ENCODE measurements at places on chromosomes 12 and 14.

- DNase-seq, result no peak
These were observed 113.8 kb downstream of the BCL11B start for GRCh38 chr14:99158150-99158549.

GRCh38 chr12:5881666-5882065 lies 63.4 kb downstream of the ANO2 start:
- no peak for DNase-seq

DNA sequence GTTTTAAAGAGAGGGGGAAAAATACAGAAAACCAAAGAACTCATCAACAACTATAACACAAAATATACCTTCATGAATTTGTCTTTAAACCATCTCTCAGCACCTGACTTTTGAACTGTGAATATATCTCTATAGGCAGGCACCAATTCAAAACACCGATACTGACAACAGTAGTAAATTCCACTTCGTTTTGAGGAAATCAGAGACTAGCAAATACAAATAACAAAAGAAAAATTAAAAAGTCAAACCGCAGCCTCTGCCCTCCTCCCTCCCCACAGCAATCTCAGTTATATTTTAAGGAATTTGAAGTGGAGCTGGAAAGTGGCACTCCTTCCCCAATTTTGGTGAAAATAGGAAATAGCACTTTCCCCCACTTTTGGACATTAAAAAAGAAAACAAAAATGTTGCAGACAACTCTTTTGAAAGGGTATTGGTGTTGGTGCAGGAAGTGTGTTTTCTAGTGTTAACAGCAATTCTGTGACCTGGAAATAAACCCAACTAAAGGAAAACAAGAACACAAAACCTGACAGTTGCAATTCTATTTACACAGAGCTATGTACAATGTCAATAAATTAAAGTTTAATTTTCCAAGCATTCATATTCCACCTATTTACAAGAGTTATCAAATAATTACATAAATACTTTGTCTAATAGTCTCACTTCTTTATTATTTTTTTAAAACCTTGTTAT lies 13.5 kb downstream of the TBX3 start:
- DNase-seq, result no peak

GRCh38 chr12:91143206-91143605 lies 31.9 kb upstream of the LUM start:
- no peak for DNase-seq

DNA sequence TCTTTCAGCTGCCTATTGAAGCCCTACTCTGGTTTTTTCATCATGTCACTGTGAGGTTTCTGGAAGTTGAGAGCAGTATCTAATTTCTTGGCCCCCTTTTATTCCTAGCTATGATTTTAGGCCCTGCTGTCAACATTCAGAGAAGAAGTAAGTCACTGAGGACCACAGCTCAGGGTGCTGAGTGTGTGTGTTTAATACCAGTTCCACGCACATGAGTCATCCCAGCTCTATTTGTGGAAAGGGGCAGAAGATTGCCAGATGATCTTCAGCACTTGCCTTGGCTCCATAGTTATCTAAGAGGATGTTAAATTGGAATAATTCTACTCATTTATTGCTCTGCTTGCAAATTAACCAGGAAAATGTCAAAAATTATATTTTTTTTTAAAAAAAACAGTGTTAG lies 65.5 kb upstream of the SLC38A4 start:
- no peak for DNase-seq

DNA sequence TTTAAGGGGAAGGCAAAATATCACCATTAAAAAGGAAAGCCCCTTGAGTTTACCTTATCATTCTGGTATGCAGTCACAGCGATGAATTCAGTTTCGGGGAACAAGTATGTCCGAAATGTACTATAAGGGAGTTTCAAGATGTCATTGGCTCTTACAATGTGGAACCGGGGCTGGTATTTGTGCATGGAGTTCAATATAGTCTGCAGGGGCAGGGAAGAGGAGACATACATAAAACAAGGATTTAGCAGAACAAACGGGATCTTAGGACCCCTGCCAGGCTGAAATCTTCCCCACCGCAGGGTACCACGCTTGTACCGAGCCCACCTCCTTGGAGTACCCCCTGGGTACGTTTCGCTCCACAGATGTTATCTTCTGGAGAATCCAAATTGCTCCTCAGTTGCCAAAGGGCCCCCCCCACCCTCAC lies 4.5 kb downstream of the TBX3 start:
- DNase-seq, result no peak

GRCh38 chr12:69405566-69405865 lies 46.0 kb downstream of the YEATS4 start:
- no peak for DNase-seq

GRCh38 chr12:122834104-122834920 lies 945 bp upstream of the HIP1R start:
- no peak for DNase-seq

DNA sequence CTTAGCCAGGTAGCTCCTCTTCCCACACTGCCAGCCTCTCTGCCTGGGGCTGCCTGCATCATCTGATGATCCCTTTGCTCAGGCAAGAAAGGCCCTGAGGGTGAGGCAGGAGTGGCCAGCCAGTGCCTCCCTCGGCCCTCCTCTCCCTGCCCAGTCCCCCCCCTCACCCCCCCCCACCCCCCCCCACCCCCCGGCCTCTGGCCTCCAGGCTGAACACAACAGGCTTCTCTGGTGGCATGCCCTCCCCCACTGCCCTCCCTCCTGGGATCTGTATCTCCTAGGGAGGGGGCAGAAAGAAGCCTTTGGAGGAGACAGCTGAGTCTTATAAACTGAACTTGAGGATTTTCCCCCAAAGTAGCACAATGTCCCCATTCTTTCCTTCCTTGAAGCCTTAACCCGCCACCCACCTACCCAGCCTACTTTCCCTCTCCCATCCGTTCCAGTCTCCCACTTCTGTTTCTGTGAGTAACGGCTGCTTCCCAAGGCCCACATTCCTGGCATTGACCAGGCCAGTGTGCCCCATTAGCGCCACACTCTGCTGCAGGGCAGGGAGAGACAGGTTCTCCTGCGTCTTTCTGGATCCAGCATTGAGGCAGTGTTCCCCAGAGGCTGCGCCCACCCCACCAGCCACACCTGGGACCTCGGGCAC lies 82.1 kb downstream of the B4GALNT3 start:
- DNase-seq, result no peak

GRCh38 chr12:12159988-12160387 lies 89.2 kb downstream of the BCL2L14 start:
- no peak for DNase-seq

Data from stimulated activated CD4-positive, alpha-beta T cell treated with anti-CD3 and anti-CD28 coated beads, Interleukin-1b, Interleukin-23, amount 100 ng/mL, for 24 hours (primary cell).